Stimulated activated CD4-positive, alpha-beta T cell treated with anti-CD3 and anti-CD28 coated beads, Interleukin-1b, Interleukin-23, amount 100 ng/mL, for 1 hour (primary cell): ENCODE measurements at places on chromosomes 5 and 9.

DNA sequence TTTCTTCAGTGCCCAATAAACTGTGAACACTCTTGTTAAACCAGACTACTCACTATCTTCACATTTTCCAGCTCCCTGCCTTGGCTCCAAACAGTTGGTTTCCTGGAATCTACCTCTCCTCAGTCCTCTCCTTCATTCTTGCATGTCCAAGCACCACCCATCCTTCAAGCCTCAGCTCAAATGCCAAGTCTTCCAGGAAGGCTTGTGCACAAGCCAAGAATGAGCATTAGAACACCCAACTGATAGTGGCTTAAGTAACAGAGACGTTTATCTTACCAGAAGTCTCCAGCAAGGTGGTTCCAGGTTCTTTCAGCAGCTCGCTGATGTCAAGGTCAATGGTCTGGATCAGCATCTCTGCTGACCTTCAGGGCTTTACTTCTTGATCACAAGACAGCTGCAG lies 60.1 kb downstream of the PTPDC1 start:
- DNase-seq = no peak

GRCh38 chr9:4581861-4582565 lies 80.1 kb upstream of the PLPP6 start:
- no peak for DNase-seq

GRCh38 chr5:92769978-92770377 lies 811.0 kb downstream of the NR2F1-AS1 start:
- no peak for DNase-seq

GRCh38 chr5:135877570-135878155 lies 18.0 kb downstream of the IL9 start:
- DNase-seq = no peak

GRCh38 chr5:120684749-120685415 lies 220.8 kb downstream of the PRR16 start:
- DNase-seq = no peak
